Left cardiac atrium (tissue), 4 donors: ENCODE measurements at places on chromosomes 4 and X. TPM values are rescaled to one million over a fixed set of nuclear protein-coding genes. Genes with fewer than 3 reads are reported as not detected.
A peak's percentile ranks its signal among the peaks of the same experiment; 100 is the strongest.

The UNC5C gene
- 3.3 TPM for total RNA-seq

DNA sequence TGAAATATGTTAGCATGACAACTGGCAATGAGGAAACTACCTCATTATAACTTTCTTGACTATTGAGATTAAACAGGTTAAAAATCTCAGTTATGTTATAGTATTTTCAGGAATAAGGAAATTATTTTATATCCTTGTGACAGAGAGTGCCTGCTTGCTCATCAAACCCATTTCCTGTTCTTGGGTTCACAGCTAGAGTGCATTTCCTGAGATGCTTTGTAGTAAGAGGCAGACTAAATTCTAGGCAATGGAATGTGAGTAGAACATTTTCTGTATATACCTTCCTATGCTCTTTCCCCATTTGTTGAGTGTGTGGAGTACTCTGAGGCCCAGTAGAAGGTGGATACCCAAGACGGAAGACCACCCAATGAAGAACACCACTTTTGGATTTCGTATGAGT is 96.9 kb upstream of the CASK start:
- no peak for DNase-seq

GRCh38 chr4:86108834-86109233 is 251.0 kb downstream of the MAPK10 start:
- DNase-seq, result no peak

DNA sequence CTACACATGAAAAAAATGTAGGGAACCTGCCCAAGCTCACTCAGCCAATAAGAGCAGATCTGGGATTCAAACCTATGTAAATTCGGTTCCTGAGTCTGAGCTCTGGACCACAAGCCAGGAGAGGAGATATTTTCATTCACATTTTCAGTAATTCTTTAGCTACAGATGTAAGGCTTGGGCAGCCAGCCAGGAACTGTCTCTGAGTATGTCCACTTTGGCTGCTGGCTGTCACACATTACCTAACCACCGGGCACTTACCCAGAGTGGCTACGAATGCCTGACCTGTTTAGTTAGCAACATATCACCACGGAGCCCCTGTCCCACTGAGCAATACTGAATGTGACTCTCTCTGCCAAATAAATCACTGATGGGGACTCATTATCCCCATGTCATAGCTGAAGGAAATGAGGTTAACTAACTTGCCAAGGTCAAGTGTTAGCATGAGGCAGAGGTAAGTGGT is 15.3 kb downstream of the USP46 start:
- peak; percentile 85 for DNase-seq

GRCh38 chr4:110897784-110898183 is 274.9 kb upstream of the PITX2 start:
- no peak for DNase-seq

DNA sequence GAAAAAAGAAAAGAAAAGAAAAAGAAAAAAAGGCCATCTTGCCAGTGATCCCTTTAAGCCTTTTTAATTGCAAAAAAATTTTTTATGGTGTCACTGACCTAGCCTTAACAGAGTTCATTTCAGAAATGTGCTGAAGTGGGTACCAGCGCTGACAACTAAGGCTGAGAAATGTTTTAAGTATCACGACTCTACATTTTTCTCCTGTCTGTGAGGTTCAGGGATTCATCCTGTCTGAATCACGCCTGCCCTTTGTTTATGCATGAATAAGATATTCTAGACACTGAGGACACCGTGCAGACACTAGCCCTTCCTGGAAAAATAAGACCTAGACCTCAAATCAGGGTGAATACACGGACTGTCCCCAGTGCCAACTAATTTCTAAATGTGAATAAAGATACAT is 154.4 kb upstream of the NOCT start:
- no peak for DNase-seq

DNA sequence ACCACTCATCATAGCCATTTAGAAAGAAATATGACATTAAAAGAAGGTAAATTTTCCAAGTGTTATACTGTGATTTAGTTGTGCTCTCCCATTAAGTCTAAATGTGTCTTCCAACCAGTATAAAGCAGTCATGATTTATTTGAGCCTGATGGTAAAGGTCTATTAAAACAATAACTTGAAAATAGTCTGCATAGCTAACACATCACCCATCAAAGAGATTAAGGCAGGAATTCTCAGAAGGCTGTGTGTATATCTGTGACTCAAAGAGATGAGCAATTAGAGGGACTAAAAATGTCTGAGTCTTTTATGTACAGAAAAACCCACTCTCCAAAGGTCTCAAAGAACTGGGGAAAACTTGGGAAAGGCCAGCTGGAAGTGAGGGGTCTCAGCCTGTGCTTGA is 70.3 kb upstream of the IQCM start:
- DNase-seq, result no peak

The SAGE1 gene
- not detected for total RNA-seq

DNA sequence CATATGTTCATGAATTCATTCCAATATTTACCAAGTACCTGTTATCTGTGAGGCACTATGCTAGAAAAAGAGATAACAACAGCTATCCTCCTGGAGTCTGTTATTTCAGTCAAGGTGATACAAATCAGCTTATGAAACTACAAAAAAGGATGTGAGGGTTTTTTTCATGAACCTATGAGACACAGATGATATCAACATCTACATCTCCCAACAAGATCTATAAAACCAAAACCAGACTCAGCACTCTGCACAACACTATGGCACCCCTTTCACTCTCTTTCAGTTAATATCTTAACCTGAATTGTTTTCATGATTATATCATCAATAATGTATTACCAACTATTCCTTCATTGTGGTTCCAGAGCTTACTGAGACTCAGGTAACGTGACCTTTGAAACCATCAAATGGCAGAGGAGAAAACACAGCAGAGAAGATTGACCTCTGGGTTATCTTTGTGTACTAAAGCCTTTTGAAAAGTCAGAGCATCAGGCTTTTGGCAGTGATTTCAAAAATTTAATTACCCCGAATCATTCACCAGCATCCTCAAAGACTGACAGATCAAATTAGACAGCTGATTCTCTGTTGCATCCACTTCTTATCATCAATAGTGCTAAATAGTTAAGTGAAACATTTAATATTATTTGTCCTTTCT is 244.6 kb upstream of the FTHL17 start:
- no peak for DNase-seq

- DNase-seq, result no peak
Observed at GRCh38 chr4:172851534-172851933, 317.1 kb upstream of the GALNT7 start.

GRCh38 chr4:188411805-188412204 is 272.6 kb downstream of the TRIML1 start:
- no peak for DNase-seq

GRCh38 chr4:4950561-4951290 is 68.5 kb downstream of the CYTL1 start:
- DNase-seq, result no peak

DNA sequence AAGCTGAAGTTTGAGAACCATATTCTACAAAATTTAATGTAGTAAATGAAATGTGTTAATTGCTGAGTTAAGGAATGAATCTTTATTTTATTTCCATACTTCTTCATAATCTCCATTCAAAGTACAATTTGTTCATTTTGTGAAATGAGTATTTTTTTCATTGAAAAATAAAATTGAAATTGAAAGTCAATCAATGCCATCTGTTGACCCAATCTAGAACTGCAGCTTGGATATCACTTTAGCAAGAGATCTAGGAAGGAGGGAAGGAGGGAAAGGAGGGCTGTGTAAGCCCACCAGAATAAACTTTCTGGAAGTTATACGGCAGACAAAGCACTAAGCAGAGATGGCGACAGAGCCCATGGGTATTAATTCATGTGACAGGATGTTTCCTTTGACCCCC is 128.4 kb downstream of the ZMAT1 start:
- no peak for DNase-seq

DNA sequence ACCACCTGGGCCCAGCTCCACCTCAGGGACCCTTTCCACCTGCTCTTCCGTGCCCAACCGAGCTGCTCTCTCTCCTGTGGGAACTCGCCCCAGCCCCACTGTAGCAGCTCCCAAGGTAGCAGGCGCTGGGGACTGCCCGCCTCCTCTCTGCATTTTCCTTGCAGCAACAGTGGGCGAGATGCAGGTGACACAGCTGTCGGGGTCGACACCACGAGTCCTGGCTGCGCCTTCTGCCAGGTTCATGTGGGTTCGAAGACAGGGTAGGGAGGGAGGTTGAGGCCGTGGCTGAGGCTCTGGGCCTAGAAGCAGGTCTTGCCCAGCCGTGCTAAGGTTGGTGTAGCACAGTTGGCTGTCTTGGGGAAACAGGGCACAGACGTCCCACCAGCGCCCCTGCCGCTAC is 245.2 kb upstream of the FSTL5 start:
- DNase-seq, result no peak

The GAGE12J gene
- total RNA-seq, result not detected

The MAGEB1 gene
- total RNA-seq, result not detected

- no peak for DNase-seq
Observed at GRCh38 chrX:22202251-22202650, 70.5 kb upstream of the CBLL2 start.

The LRAT gene
- total RNA-seq, result 0.32 TPM

The CFI gene
- 22.6 TPM for total RNA-seq

DNA sequence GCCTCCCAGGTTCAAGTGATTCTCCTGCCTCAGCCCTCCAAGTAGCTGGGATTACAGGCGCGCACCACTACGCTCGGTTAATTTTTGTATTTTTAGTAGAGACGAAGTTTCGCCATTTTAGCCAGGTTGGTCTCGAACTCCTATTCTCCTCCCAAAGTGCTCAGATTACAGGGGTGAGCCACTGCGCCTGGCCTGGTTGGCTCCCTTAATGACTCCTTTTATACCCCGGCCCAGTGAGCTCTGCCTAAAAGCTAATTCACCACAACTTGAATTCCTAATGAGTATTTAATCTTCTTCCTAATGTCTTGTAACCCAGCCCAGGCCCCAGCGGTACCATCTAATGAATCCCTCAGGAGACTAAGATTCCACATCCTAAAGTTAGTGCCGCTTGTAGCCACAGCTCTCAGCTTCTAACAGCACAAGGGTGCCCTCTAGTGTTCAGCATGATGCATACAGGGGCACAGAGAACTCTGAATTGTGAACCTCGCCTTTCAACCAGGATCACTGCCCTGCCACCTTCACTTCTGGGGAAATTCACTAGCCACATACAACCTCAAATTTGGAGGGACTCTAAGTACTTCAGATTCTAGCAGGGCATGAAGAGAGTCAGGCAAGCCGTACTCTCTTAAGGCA is 89.5 kb downstream of the OR13H1 start:
- DNase-seq, result peak; percentile 41

DNA sequence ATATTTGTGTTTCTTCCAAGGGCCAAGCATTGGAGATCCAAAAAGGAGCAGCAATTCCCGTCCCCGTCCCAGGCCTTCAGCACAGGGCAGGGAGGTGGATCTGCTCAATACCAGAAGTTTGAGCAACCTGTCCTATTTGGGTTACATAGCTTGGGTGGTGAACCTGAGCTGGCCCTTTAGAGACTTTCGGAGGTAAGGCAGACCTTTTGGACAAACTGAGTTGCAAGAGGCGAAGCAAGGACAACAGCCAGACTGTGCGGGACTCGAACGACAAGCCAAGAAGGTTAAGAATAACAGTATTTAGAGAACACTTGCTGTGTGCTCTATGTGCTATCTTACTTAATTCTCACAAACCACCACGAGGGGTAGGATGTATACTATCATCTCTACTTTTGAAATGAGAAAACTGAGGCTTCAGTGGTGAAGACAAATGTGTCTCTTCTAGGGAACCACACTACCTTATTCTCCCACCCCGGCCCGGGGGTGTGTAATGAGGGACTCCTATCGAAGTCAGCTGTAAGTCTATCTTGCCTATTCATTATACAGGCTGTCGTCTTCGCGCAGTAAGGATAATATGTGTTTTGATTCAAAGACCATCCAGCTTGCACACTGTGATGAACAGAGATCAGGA is 1.3 kb downstream of the NOP14 start:
- DNase-seq, result no peak

The ESX1 gene
- not detected for total RNA-seq

GRCh38 chrX:114905251-114905650 is 112.2 kb downstream of the IL13RA2 start:
- DNase-seq, result no peak

- no peak for DNase-seq
Observed at GRCh38 chrX:150119323-150119722, 181.0 kb upstream of the EOLA2 start.

- DNase-seq, result no peak
Observed at GRCh38 chrX:110964786-110965185, 131.2 kb upstream of the PAK3 start.

DNA sequence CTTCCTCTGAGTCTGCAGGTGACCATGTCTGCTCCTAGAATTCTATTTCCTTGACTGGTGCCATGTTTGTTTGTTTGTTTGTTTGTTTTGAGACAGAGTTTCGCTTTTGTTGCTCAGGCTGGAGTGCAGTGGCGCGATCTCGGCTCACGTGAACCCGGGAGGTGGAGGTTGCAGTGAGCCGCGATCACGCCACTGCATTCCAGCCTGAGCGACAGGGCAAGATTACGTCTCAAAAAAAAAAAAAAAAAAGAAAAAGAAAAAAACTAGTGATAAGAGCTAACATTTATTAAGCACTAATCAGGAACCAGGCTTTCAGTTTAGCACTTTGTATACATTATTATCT is 7.2 kb downstream of the SAT1 start:
- no peak for DNase-seq

- DNase-seq, result no peak
Observed at GRCh38 chr4:41632481-41633073, 94.6 kb downstream of the LIMCH1 start.

The ZGRF1 gene
- 2.8 TPM for total RNA-seq
